ENCODE measurements at places on chromosomes 5 and 9. TPM values are rescaled to one million over a fixed set of nuclear protein-coding genes. Genes with fewer than 3 reads are reported as not detected.
A peak's percentile ranks its signal among the peaks of the same experiment; 100 is the strongest.

DNA sequence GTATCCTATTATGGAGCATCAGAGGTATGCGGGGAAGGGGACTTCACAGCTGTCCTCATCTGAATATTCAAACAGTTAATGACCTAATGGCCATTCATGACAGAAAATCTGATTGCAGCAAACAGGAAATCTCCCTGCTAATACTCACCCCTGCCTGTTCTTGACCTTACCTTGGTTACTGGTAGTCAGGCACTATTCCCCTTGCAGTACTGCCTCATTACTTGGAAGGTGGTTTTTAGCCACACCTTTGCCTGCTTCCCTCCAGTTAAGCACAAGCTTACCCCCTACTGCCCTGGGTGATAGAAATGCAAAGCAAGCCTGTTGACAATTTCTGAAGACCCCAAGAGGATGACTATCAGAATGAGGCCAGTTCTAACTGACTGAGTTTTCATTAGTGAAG lies 332.4 kb downstream of the NTRK2 start:
- peaks cover 4% of the 10 kb centered on the region for H3K4me1 ChIP-seq
- peaks cover 10% of the 10 kb centered on the region for H3K36me3 ChIP-seq
- DNase-seq, result no peak
- no peak overlapping the region for H3K27ac ChIP-seq

DNA sequence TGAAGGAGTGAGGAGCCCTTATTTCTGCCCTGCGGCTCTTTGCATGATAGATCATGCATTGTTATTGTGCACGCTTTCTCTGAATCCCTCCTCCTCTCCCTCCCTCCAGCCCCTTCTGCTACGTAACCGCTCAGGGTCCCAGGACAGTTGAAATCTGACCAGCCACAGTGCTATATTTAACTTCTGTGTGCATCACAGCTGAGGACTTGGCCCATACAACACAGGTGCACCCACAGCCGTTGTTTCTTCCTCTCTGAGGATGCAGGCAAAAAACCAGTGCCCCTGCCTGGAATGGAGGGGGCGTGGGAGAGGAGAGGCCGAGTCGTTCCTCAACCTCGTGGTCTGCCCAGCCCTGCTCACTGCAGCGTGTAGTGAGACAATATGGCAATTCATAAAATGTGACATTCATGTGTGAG lies 335.6 kb upstream of the CLINT1 start:
- peak overlapping the region; percentile 53 for H3K27ac ChIP-seq
- peak overlapping the region; percentile 63 for H3K4me3 ChIP-seq
- peak; percentile 24 for DNase-seq
- peaks cover 10% of the 10 kb centered on the region for H3K36me3 ChIP-seq
- peaks cover 26% of the 10 kb centered on the region for H3K4me1 ChIP-seq

KCNT1 gene
- not detected for total RNA-seq

- H3K27me3 ChIP-seq, result no peaks in the 10 kb centered on the region
- no peak overlapping the region for H3K4me3 ChIP-seq
- H3K36me3 ChIP-seq, result no peaks in the 10 kb centered on the region
- no peak for DNase-seq
- peaks cover 59% of the 10 kb centered on the region for H3K4me1 ChIP-seq
Observed at GRCh38 chr5:124738681-124739633, 7.5 kb downstream of the ZNF608 start.

FBP2 gene
- total RNA-seq, result not detected

GRCh38 chr9:84139296-84140070 lies 158.9 kb downstream of the RMI1 start:
- H3K4me3 ChIP-seq, result peak overlapping the region; percentile 76
- H3K36me3 ChIP-seq, result no peaks in the 10 kb centered on the region
- no peak for DNase-seq
- no peak overlapping the region for H3K27ac ChIP-seq
- peaks cover 52% of the 10 kb centered on the region for H3K27me3 ChIP-seq

- H3K27ac ChIP-seq, result no peak overlapping the region
- H3K4me1 ChIP-seq, result peaks cover 8% of the 10 kb centered on the region
- DNase-seq, result no peak
Observed at GRCh38 chr9:92422611-92423338, 1.5 kb downstream of the OMD start.

PCDHB4 gene
- 2.6 TPM for total RNA-seq

DNA sequence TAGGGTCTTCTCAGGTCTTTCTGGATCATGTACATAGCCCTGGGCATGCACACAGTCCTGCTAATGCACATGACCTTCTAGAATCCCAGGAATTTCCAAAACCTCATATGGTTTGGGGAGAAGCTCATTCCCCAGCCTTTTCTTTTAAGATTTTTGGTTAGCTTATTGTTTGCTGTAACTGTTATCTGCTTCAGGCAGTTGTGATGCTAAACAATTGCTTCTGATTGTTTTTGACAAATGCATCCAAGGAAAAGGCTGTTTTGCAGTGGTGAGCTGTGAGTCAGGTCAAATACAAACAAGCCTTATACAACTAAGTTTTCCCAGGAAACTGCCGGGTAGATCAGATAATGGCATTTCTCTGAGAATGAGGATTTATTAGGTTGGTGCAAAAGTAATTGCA lies 32.7 kb downstream of the SMC5 start:
- no peak overlapping the region for H3K27ac ChIP-seq
- no peak for DNase-seq
- H3K36me3 ChIP-seq, result peaks cover 53% of the 10 kb centered on the region
- H3K4me1 ChIP-seq, result no peaks in the 10 kb centered on the region

ACOT12 gene
- total RNA-seq, result not detected

DNA sequence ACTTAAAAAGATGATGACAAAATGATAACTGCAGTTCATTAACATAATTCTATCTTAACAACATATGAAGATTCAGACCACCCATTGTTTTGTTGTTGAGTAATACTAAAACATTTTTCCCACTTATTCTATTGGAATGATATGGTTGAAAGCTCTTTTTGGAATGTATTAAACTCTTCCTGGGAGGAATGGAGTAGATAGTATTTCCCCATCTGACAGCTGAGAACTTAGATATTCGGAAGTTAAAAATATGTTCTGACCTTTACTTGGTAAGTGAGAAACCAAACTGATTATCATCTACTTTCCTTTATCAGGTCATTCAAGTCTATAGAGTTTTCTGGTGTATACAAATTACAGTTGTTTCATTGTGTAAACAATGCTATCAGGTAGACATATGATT lies 452.9 kb downstream of the CSNK1G3 start:
- H3K4me3 ChIP-seq, result no peak overlapping the region
- H3K27ac ChIP-seq, result no peak overlapping the region
- peaks cover 34% of the 10 kb centered on the region for H3K4me1 ChIP-seq
- peaks cover 13% of the 10 kb centered on the region for H3K36me3 ChIP-seq
- H3K27me3 ChIP-seq, result no peaks in the 10 kb centered on the region

- DNase-seq, result no peak
- peak overlapping the region; percentile 95 for H3K4me3 ChIP-seq
- H3K4me1 ChIP-seq, result peaks cover 17% of the 10 kb centered on the region
- no peaks in the 10 kb centered on the region for H3K36me3 ChIP-seq
- H3K27me3 ChIP-seq, result no peaks in the 10 kb centered on the region
Observed at GRCh38 chr9:128550770-128551656, 1.4 kb upstream of the SPTAN1 start.

- H3K4me3 ChIP-seq, result no peak overlapping the region
- H3K27ac ChIP-seq, result no peak overlapping the region
- DNase-seq, result no peak
- no peaks in the 10 kb centered on the region for H3K27me3 ChIP-seq
- H3K4me1 ChIP-seq, result peaks cover 18% of the 10 kb centered on the region
- no peaks in the 10 kb centered on the region for H3K36me3 ChIP-seq
Observed at GRCh38 chr9:82170866-82171265, 182.3 kb downstream of the SPATA31D1 start.

- H3K4me1 ChIP-seq, result no peaks in the 10 kb centered on the region
- no peaks in the 10 kb centered on the region for H3K27me3 ChIP-seq
- H3K4me3 ChIP-seq, result no peak overlapping the region
Observed at GRCh38 chr5:7960142-7960541, 91.2 kb downstream of the MTRR start.

DNA sequence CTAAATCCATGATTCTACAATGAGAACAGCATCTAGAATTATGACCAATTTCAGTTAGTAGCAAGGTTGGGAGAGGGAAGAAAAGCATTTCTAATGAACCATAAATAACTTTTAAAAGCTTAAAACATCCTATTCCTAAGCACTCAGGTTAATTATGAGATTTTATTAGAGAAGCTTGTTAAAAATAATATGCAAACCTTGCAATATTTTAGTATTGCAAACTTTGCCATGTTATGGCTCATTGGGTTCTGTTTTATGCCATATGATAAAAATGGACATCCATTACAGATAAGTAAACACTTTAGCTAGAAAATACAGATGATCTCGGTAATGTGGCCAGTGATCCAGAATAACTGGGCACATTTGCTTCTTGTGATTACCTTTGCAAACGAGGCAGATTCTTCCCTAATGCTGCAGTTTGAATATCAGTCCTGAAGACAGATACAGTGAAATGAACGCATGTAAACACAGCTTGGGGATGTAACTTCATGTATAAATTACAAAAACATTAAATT lies 447.0 kb downstream of the PLK2 start:
- H3K27me3 ChIP-seq, result no peaks in the 10 kb centered on the region
- DNase-seq, result no peak
- no peak overlapping the region for H3K27ac ChIP-seq
- H3K36me3 ChIP-seq, result no peaks in the 10 kb centered on the region
- no peak overlapping the region for H3K4me3 ChIP-seq

- H3K27ac ChIP-seq, result no peak overlapping the region
- no peak for DNase-seq
- H3K27me3 ChIP-seq, result no peaks in the 10 kb centered on the region
- no peaks in the 10 kb centered on the region for H3K36me3 ChIP-seq
- no peak overlapping the region for H3K4me3 ChIP-seq
Observed at GRCh38 chr5:140973550-140973949, 7.3 kb downstream of the PCDHAC2 start.

- H3K4me3 ChIP-seq, result peak overlapping the region; percentile 88
- peaks cover 27% of the 10 kb centered on the region for H3K4me1 ChIP-seq
- peak overlapping the region; percentile 98 for H3K27ac ChIP-seq
- DNase-seq, result no peak
- H3K36me3 ChIP-seq, result no peaks in the 10 kb centered on the region
Observed at GRCh38 chr5:138330813-138331448, 673 bp downstream of the CDC25C start.

DNA sequence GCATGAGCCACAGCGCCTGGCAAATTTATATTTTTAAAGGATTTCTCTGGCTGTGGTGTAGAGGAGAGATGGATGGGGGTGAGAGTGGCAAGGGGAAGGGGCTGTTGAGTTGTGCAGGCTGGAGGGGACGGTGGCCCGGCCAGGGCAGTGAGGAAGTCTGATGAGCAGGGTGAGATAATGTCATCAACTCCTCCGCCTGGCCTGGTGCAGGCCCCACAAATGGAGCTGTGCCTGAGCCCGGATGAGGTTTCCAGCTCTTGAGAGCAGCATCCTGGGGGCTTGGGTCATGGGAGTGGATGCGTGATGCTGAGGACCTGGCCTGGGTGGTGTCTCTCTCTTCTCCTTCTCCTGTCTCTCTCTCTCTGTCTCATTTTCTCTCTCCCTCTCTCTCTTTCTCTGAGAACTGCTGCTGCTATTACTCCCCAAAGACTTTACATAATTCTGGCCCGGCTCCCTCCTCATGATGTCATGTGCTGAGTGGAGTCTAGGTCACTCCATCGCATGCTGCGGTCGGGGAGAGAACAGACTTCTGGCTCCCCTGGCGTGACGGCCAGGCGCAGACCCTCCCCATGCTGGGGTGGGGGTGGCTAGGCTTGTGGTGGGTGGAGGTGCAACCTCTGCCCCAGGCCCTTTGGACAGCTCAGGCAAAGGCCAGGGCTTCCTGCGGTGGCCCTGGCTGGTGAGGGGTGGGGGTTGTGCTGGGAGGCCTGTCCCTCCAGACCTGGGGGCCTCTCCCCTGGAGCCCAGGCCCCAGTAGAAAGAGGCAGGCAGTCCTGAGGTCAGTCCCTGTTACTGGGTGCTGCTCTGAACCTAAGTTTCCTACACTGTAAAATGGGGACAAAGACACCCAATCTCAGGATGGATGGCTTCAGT lies 26.4 kb downstream of the FGF18 start:
- no peak for DNase-seq
- peaks cover 7% of the 10 kb centered on the region for H3K27me3 ChIP-seq
- H3K4me3 ChIP-seq, result no peak overlapping the region
- H3K27ac ChIP-seq, result no peak overlapping the region

DNA sequence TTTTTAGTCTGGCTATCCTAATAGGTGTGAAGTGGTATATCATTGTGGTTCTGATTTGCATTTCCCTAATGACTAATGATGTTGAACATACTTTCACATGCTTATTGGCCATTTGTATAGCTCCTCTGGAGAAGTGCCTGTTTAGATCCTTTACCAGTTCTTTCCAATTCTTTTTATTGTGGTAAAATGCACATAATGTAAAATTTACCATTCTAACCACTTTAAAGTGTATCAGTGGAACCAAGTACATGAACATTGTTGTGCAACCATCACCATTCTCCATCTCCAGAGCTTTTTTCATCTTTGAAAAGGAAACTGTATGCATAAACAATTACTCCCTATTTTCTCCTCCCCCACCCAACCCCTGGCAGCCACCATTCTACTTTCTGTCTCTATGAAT lies 95.4 kb downstream of the NRG2 start:
- H3K36me3 ChIP-seq, result no peaks in the 10 kb centered on the region
- no peaks in the 10 kb centered on the region for H3K4me1 ChIP-seq
- peaks cover 53% of the 10 kb centered on the region for H3K27me3 ChIP-seq
- DNase-seq, result no peak

GRCh38 chr9:33437205-33437604 lies 10.2 kb downstream of the AQP3 start:
- no peak overlapping the region for H3K4me3 ChIP-seq
- H3K36me3 ChIP-seq, result no peaks in the 10 kb centered on the region
- no peak for DNase-seq

- peaks cover 23% of the 10 kb centered on the region for H3K4me1 ChIP-seq
- no peaks in the 10 kb centered on the region for H3K27me3 ChIP-seq
- no peak overlapping the region for H3K4me3 ChIP-seq
- no peaks in the 10 kb centered on the region for H3K36me3 ChIP-seq
- no peak overlapping the region for H3K27ac ChIP-seq
- DNase-seq, result no peak
Observed at GRCh38 chr5:147101659-147102369, 133.0 kb upstream of the STK32A start.

ATP10B gene
- 10.8 TPM for total RNA-seq

DNA sequence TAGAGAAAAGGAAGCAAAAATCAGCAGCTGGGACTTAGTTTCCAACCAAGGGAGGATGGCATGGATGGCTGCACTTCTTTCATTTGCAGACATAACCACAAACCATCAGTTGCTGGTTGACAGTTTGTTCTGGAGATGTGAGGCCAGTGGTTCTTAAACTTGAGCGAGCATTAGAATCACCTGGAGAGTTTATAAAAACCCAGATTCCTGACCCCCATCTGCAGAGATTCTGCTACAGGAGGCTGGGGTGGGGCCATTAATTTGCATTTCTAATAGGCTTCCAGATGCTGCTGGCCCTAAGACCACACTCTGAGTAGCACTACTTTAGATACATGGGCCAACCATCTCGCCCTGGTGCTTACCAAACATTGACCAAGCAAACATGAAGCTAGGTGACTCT lies 60.8 kb downstream of the MARCHF3 start:
- no peak for DNase-seq
- H3K4me1 ChIP-seq, result no peaks in the 10 kb centered on the region
- no peaks in the 10 kb centered on the region for H3K27me3 ChIP-seq
- H3K4me3 ChIP-seq, result no peak overlapping the region
- H3K36me3 ChIP-seq, result no peaks in the 10 kb centered on the region

- H3K36me3 ChIP-seq, result no peaks in the 10 kb centered on the region
- H3K4me3 ChIP-seq, result no peak overlapping the region
- H3K27ac ChIP-seq, result no peak overlapping the region
- H3K4me1 ChIP-seq, result no peaks in the 10 kb centered on the region
Observed at GRCh38 chr9:2289263-2289662, 274.1 kb downstream of the SMARCA2 start.

GRCh38 chr5:149256451-149256850 lies 15.2 kb upstream of the AFAP1L1 start:
- H3K4me1 ChIP-seq, result no peaks in the 10 kb centered on the region
- H3K27me3 ChIP-seq, result peaks cover 60% of the 10 kb centered on the region
- H3K36me3 ChIP-seq, result no peaks in the 10 kb centered on the region
- no peak overlapping the region for H3K4me3 ChIP-seq
- DNase-seq, result no peak
- peak overlapping the region; percentile 27 for H3K27ac ChIP-seq

Measured in neural crest cell (in vitro differentiated cells).